Non-pigmented ciliary epithelial cell (primary cell): ENCODE measurements at places on chromosomes 6 and 20.
A peak's percentile ranks its signal among the peaks of the same experiment; 100 is the strongest.

DNA sequence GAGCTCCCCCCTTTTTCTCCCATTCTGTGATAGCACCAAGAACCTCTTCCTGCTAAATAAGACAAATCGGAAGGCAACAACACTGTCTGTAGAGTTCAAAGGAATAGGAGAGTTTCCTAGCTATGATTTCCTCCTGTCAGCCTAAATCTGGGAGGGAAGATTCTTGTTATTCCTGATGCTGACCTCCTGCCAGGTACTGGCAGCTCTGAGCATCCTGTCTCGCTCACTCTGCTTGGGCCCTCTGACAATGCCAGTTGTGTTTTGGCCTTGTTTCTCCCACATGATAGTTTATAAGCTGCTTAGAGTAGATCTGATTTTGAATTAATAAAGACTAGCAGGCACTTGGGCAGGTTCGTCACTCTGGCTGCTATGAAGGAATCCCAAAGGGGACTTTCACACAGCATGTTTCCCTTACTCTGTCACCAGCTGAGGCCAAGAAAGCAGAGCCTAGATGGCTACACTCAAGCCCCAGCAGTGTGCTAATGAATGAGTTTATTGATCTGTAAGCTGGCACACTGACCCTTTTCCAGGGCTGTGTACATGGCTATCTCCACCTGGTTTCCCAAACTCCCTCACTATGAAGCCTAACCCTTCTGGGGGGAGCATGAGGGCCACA lies 52.3 kb downstream of the UQCC1 start:
- no peak for DNase-seq

DNA sequence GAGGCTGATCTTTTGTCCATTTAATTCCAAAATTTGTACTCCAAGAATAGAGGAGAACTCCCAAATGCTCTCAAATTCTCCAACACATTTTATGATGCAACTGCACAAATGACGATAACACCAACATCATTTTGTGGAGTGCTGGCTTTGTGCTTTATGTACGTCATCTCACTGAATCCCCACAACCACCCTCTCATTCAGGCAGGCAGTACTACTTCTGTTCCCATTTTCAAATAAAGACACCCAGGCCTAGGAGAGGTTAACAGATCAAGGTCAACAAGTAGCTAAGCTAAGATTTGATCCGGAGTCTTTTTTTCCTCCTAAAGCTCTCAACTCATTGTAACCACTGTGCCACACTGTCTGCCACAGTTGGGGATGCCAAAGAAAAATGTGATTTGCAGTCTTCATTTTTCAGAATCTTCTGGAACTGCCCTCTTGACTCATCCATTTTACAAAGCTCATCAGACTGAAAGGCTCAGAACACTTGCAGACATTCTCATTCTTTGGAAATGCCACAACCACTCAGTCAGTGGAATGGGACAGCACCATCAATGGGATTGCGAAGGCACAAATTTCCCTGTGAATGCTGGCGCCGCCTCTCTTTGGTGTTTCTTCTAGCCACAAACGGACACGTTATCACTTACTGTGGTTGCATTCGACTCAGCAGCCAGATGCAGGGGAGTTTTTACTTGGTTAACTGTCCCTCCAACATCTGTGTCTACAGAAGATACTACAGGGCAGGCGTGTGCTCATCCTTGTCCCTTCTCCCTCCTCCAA lies 184.4 kb downstream of the GJA10 start:
- DNase-seq = no peak

DNA sequence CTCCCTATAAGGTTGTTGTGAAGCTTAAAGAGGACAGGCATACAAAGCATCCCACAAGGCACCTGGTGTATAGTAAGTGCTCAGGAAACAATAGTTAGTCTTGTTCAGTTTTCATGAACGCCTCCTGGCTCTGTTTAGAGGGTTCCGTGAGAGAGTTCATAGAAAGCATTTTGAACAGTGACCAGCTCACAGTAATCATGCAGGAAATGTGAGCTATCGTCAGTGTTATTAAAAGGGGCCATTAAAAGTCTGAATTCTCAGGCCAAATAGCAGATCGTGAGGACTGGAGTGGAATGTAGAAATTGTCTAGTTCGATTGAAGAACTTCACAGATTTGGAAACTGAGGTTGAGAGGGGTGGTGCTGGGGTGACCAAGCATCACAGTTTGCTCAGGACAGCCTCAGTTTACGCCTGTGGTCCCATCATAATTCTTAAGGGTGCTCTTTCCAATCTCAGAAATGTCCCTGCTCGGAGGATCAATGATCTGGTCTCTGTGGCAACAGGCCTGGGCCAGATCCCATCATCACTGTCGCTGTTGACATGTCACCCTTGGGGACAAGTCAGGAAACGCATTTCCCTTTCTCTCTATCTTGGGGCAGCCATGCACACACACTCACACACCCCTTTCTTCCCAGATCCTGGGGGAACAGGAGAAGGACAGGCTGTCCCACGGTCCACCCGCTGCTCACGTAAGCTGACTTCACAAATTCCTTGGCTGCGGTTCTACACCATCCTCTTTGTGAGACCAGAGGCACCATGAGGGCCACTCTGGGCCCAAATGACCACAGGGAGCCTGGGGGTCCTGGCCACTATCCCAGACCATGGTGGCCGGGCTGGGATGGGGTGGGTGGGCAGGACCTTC lies 7.2 kb downstream of the TGM2 start:
- no peak for DNase-seq

DNA sequence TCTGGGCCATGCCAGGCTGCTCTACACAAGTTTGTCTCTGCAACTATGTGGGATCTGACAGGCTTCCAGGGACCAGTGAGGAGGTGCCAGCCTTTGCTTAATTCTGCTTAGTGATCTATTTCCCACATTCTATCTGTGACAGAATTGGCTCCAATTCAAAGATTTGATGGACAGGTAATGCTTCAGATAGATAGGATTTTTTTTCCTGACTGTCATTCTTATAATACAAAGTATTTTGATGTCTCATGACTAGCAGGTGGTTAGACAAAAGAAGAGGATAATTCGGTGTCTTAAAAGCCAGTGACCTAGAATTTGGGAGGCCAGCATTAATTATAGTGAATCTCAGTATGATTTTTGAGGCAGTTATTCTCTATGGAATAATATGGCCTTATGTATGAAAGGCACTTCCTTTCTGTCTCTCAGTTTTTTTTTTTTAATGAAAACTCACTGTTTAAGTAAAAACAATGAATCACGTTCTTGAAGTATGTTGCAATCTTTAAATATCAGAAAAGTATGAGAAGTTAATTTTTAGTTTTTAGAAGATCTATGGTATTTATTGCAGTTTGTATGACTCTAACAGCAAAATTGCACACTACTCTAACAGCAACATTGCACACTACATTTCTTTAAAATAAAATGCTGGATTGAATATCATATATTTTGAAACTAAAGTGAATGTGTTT lies 43.7 kb downstream of the TMEM200A start:
- no peak for DNase-seq

GRCh38 chr6:149242883-149243282 lies 74.6 kb upstream of the TAB2 start:
- DNase-seq = no peak

- no peak for DNase-seq
Measured at GRCh38 chr6:135920689-135921088, 69.2 kb downstream of the PDE7B start.

DNA sequence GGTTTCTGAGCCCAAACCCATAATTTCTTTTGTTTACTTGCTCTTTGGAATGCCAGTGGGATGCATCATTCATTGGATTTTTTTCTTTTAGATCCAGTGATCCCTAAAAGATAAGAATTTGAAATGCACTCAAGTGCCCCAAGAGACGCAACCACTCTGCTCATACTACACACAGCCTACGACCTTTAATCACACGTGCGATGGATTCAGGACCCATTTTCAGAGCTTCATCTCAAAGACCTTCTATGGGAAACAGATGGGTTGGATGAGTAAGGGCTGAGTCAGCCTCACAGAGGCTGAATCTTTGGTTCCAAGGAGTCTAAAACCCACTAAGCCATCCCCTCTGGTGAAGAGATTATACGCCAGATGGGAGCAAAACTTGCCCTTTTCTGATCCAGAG lies 265.5 kb upstream of the EXOC2 start:
- peak; percentile 67 for DNase-seq

GRCh38 chr6:79607000-79607399 lies 24.1 kb upstream of the SH3BGRL2 start:
- DNase-seq = no peak

DNA sequence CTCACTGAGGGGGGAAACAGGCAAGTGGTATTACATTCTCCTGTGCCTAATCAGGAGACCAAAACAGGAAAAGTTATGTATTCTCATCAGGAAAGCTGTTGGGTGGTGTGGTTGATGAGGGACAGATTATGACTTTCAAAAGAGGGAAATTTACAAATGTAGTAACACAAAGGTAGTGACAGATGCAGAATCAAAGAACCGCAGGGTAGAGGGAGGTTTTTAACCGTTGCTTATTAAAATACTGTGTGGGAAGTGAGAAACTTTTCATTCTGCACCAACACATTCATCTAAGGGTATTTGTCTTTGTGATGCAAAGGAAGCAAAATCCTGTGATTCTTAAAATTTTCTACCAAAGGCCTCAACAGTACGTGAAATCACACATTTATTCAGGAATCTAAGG lies 288.2 kb upstream of the MAN1A1 start:
- DNase-seq = no peak

GRCh38 chr6:45584127-45584526 lies 206.4 kb upstream of the SUPT3H start:
- no peak for DNase-seq

GRCh38 chr20:51272401-51272800 lies 249.5 kb upstream of the KCNG1 start:
- DNase-seq = peak; percentile 31

DNA sequence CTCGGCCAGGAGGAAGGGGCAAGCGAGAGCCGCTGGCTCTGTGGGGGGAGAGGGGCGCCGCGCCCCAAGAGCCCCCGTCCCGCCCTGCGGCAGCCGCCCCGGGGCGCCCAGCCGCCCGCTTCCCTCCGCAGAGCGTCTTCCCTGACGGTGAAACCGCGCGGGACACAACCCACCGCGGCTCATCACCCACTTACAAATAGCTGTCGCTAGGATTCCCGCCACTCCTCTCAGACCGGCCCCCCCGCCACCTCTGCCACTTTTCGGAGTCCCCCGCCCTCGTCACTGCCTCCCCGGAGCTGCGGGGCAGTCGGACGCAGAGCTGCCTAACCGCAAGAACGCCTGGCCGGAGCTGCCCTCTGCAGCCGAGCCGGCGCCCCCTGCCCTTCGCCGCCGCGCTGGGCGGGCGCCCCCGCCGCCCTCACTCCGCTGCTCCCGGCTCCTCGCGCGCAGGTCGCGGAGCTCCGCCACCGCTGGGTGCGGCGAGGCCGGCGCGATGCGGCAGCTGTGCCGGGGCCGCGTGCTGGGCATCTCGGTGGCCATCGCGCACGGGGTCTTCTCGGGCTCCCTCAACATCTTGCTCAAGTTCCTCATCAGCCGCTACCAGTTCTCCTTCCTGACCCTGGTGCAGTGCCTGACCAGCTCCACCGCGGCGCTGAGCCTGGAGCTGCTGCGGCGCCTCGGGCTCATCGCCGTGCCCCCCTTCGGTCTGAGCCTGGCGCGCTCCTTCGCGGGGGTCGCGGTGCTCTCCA lies at the start of gene SLC35D3:
Gene SLC35D3, plus strand, starts transcription at position 366 of the 749 bp plus-strand sequence. Its CDS starts 128 bp downstream, at position 494.
- no peak for DNase-seq

- no peak for DNase-seq
Measured at GRCh38 chr6:110173506-110174132, 5.9 kb downstream of the WASF1 start.

DNA sequence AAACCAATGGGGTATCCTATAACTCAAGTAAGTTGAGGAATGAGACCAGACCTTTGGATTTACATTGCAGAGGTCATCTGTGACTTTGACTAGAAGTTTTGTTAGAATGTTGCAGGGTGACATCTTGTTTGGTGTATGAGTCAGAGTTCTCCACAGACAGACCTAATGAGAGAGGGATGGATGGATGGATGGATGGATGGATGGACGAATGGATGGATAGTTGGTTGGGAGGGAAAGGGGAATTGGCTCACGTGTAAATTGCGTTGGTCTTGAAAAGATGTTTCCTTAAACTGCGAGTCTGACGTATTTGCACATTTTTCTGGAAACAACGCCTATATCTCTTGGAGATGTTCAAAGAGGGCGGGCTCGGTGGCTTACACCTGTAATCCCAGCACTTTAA lies 1.0 kb upstream of the MTRES1 start:
- DNase-seq = no peak

DNA sequence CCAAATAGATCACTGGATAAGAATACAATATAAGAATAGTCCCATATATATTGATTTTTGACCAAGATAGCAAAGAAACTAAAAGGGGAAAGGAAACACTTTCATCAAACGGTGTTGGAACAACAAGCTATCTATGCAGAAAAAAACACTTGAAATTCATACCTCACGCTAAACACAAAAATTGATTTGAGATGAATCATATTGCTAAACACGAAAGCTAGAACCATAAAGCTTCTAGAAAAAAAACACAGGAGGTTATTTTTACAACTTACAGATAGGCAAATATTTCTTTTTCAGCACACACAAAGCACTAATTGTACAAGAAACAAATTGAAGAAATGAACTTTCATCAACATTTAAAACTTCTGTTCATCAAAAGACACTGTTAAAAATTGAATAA lies 36.7 kb upstream of the TMEM14A start:
- DNase-seq = no peak

- no peak for DNase-seq
Measured at GRCh38 chr20:17671565-17671964, 10.5 kb downstream of the RRBP1 start.

DNA sequence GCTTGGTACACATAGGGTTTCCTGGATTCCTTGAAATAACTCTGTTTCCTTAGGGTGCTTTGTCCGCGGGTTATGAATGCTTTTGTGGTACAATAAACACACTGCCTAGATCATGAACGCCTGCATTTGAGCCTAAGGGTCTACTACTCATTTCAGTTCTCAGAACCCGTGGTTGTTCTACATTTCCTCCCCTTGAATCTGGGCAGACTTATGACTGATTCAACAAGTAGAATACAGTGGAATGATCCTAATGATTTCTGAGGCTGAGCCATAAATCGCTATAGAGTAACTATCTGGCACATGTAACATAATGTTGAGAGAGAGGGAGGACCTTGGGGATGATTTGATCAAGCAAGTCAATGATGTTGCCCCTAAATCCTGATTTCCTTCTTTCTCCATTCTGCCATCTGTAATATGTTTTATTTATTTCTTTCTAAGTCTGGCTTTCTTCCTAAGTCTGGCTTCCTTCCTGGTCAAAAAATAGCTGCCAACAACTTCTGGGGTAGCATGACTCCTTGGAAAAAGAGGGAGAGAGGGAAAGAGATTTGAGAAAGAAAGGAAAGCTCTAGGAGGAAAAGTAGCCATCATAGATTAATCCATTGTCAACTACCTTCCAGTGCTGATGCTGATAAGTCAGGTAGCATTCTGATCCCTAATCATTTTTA lies 23.0 kb downstream of the ABRACL start:
- DNase-seq = no peak

GRCh38 chr6:157063923-157064322 lies 259.4 kb downstream of the TMEM242 start:
- DNase-seq = no peak

GRCh38 chr6:161837854-161838253 lies 564.0 kb upstream of the AGPAT4 start:
- DNase-seq = no peak

GRCh38 chr6:12957321-12958051 lies 240.9 kb downstream of the PHACTR1 start:
- DNase-seq = no peak
